ENCODE measurements at places on chromosomes 1 and 21. TPM values are rescaled to one million over a fixed set of nuclear protein-coding genes. Genes with fewer than 3 reads are reported as not detected.

The AVPR1B gene
- not detected for total RNA-seq

The BEND5 gene
- total RNA-seq: 0.16 TPM

The LCE3D gene
- not detected for total RNA-seq

The CASP9 gene
- total RNA-seq: 3.6 TPM

The GBP3 gene
- 8.6 TPM for total RNA-seq

The CCDC30 gene
- total RNA-seq: 1.1 TPM

The CCDC18 gene
- total RNA-seq: 8.7 TPM

The ZC3H12A gene
- 4.4 TPM for total RNA-seq

The TPTE gene
- not detected for total RNA-seq

The DNASE2B gene
- under 0.01 TPM for total RNA-seq

The GCSAML gene
- total RNA-seq: under 0.01 TPM

The MATN1 gene
- 0.13 TPM for total RNA-seq

The SPRR1A gene
- total RNA-seq: not detected

The CD53 gene
- total RNA-seq: not detected

The ARL8A gene
- total RNA-seq: 15.9 TPM

Data from bladder microvascular endothelial cell (primary cell).